CMK (cell line): ENCODE measurements at places on chromosomes 5 and 9.

DNA sequence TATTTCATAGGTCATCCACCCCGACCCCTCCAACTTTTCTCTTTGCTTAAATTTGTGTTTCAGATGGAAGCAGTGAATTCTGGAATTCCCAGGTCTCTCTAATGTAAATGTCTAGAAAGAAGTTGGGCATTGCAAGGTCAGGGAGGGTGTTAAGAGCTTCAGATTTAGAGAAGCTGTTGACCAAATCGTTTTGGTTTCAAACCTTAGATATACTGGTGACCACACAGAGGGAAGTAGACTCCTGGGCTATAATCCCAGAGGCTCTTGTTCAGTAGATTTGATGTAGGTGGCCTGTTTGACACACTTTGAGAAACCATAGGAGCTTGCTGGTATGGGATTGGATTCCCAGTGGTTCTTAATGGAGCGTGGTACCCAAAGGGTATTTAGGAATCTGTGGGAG is 137.3 kb upstream of the KLF9 start:
- no peak for DNase-seq

GRCh38 chr9:116323012-116323411 is 169.4 kb downstream of the PAPPA start:
- DNase-seq: no peak

DNA sequence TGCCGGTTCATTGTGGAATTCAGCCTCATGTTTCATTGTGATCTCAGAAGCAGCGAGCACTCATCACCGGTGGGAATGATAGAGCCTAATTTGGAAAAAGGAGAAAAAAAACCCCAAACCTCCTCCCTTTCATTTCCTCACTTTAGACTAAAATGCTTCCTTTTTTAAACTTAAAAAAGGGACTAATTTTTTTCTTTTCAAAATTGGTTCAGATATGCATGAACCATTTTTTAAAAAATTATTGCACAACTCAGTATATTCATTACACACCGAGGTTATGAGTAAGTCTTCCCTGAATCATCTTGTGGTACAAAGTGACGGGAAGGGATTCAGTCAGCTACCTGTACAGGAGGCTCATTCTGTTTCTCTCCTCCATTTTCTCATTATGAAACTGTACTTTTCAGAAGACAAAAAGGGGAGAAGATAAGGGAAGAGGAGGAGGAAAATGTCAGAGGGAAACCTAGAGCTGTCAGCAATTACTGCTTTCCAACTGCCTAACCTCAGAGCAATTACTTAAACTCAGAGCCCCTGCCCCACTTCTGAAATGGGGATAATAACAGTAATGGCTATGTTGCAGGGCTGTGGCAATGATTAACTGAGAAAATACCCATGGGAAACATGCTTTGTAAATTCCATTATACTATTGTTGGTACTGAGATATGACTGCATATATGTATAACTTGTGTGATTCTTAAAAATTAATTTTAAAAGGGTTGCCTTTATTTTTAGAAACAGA is 24.0 kb downstream of the GALNT10 start:
- no peak for DNase-seq

DNA sequence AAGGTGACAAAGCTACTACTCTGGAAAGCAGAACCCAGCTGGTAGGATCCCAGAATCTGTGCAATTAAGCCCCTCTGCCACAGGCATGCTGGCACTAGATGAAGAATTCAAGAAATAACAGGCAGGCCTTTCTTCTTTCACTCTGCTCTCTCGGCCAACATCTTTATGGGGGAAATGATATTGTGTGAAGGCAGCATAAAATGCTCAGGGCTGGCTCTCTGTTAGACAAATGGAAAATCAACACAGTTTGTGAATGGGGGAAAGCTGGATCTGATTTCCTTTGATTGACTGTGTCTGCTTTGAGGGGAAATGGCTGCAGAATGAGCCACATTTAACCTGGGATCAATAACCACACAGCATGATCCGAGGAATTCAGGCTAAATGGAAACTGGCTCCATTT is 29.1 kb upstream of the AKNA start:
- no peak for DNase-seq
